Spleen (tissue), 13 donors: ENCODE measurements at places on chromosomes 13 and 19. TPM values are rescaled to one million over a fixed set of nuclear protein-coding genes. Genes with fewer than 3 reads are reported as not detected.

VAV1 gene
- total RNA-seq: 77.6 TPM

ZNF580 gene
- 45.3 TPM for total RNA-seq

FGF21 gene
- not detected for total RNA-seq

FPR3 gene
- total RNA-seq: 3.4 TPM

BRSK1 gene
- 1.7 TPM for total RNA-seq

COL4A2 gene
- total RNA-seq: 712 TPM

URAD gene
- not detected for total RNA-seq

MPND gene
- 13.8 TPM for total RNA-seq

LHFPL6 gene
- 44.7 TPM for total RNA-seq

GRCh38 chr13:33913829-33914228 is 95.9 kb downstream of the RFC3 start:
- no peak for DNase-seq

GRCh38 chr19:45403781-45404556 is 900 bp downstream of the PPP1R13L start:
- DNase-seq: peak; percentile 87

- DNase-seq: no peak
Observed at GRCh38 chr13:41065078-41065477, 3.8 kb downstream of the WBP4 start.

DNA sequence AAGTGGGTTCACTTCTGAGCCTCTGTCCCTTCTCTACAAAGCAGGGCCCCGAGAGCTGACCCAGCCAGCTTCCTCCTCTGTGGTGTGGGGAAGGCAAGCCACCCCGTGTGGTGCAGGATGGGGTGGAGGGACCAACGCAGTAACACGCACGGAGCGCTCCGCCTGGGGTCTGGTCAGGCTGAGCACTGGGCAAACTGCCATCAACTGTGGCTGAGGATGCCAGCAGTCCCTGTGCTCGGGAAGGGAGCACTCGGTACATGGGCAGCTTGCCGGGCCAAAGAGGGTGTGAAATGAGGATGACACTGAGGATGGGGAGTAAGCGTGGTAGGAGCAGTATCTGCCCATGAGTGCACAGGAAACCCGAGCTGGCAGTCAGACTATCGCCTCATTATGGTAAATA is 7.6 kb upstream of the GMIP start:
- no peak for DNase-seq

DNA sequence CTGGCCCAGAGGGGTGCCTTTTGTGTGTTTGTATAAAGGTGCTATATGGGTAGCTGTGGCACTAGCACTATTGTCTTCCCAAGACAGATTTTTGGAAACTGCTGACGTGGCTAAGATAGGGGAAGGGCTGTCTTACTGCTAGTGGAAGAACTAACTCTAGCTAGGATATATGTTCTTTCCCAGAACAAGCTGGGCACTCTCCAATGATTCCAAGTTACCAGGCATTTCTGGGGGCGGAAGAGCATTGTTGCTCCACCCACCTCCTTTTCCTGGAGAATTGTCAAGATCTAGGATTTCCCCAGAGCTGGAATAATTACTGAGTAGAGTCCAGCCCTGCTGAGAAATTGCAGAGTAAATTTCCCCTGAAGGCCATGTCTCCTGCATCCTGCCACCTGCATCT is 408.3 kb downstream of the KLF5 start:
- DNase-seq: no peak

DNA sequence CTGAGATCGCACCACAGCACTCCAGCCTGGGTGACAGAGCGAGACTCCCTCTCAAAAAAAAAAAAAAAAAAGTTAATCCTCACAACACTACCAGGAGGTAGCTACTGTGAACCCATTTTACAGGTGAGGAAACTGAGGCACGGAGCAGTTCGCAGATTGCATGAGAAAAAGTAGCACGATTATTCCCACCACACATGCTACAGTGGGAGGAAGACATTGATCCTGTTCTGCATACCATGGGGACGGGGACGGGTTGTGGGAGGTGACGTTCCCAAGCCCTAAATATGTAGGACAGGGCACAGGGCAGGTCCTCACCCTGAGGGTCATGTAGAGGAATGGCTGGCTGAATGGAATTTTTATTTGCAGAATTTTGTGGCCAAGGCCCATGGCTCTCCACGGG is 23.7 kb downstream of the CLEC17A start:
- DNase-seq: no peak

- peak; percentile 84 for DNase-seq
Observed at GRCh38 chr13:46679369-46680120, 117.4 kb downstream of the ESD start.

DNA sequence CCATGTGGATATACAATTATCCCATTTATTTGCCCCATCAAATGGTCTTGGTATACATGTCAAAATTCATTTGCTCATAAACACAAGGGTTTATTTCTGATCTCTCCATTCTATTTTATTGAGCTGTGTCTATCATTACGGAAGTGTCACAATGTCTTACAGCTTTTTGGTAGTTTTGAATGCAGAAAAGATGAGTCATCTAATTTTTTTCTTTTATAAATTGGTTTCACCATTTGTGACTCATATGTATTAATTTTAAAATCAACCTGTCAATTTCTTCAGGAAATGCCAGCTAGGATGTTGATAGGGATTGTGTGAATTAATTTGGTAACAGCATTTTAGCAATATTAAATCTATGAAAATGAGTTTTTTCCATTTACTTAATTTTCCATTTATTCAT is 2549.4 kb downstream of the PCDH9 start:
- no peak for DNase-seq

- no peak for DNase-seq
Observed at GRCh38 chr13:21256351-21256761, 79.9 kb downstream of the MRPL57 start.

- DNase-seq: no peak
Observed at GRCh38 chr13:50518781-50519201, 324.7 kb downstream of the DLEU7 start.

- DNase-seq: no peak
Observed at GRCh38 chr13:83151308-83151660, 731.0 kb downstream of the SLITRK1 start.
